ENCODE measurements at places on chromosomes 11 and 22.

- no peak for DNase-seq
Measured at GRCh38 chr22:39097098-39098020, at the start of gene APOBEC3H. Gene APOBEC3H, plus strand, starts transcription at chr22:39097244. Its CDS starts 3,035 bp downstream, at chr22:39100279.

DNA sequence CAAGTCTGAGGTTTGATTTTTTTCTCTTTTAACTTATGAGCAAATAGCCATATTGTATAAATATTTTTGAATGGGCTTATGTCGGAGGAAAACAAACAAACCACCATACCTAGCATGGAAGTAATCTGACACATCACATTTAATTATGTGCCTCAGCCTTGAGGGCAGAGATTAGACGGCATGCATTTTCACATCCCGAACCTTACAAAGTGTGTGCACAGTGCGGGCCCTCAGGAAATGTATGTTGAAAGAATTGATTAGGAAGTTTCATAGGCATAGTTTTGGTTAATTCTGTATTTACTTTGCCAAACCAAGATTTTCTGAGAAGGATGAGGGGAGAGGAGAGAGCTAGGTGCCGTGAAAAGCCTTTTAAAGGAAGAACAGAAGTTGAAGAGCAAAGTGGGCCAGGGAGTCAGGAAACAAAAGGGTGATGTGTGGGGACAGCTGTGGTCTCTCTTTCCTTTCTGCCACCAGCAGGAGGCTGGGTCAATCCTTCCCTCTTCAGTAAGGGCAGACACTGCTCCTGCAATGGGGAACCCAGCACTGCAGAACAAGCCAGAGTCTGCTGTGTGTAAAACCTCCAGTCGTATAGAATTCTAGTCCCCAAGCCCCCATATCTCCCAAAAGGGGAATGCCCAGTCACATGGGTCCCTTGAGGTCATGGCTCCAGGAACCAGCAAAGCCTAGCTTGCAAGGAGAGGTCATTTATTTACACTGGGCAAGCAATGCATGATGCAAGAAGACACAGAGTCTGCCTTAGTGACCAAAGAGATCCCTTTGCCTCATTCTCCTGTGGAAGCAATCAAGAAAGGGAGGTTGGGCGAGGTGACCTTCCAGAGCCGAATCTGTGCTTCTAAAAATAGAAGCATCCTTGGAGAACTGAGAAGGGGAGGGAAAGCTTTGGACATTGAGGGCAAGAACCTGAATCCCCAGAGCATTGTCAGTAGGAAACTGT lies 71.1 kb upstream of the OLFML1 start:
- DNase-seq: no peak

DNA sequence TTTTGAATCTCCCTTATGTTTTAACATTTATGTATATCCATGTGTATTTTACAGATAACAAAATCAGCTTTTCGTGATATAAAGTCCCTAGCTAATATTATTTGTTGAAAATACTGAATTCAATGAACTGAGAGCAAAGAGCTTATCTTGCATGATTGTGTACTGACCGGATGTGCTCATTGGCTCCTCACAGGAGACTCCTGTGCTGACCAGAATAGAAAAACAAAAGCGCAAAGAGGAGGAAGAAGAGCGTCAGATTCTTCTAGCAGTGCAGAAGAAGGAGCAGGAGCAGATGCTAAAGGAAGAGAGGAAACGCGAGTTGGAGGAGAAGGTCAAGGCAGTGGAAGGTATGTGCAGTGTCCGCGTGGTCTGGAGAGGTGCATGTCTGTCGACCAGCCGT lies 39.4 kb upstream of the SLC25A18 start:
- DNase-seq: no peak

DNA sequence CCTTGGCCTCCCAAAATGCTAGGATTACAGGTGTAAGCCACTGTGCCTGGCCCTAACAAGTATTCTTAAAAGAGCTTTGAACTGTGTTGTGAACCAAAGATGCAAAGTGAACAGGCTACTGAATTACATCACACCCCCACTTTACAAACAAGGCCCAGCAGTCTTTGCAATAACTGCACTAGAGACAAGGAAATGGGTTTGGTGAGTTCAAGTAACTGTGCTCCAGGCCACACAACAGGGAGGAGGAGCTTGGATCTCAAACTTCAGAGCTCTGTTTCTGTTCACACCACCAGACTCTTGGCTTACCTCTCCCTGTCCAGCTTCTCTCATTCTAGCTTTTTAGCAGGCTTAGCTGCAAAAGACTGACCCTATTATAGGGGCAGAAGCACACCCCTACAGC lies 30.4 kb upstream of the RASL10A start:
- no peak for DNase-seq

GRCh38 chr11:110990311-110990710 lies 255.2 kb upstream of the POU2AF2 start:
- no peak for DNase-seq

GRCh38 chr11:95154514-95154913 lies 64.9 kb downstream of the ENDOD1 start:
- DNase-seq: no peak

Data from NCI-H187 (cell line).